ENCODE measurements at places on chromosomes 11 and 22.

DNA sequence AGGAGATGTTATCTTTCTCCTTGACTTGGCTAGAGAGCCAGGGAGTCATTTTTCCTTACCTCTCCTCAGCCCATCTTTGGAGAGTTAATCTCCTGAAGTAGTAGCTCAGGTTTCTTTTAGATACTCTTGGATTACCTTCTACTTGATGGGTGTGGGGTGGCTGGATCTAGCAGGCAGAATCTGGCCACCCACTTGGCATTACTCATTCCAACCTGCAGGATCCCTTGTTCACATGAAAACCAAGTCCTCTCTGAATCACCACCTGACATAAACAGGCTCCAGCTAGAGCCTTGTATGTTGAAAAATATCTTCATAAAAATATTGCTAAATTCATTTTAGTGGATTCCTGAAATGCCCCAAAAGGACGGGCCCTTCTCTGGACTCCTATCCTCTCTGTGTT lies 250.6 kb upstream of the PLET1 start:
- DNase-seq, result no peak

- peak; percentile 81 for DNase-seq
These were observed 63.9 kb upstream of the CSNK2A3 start for GRCh38 chr11:11416917-11417316.

DNA sequence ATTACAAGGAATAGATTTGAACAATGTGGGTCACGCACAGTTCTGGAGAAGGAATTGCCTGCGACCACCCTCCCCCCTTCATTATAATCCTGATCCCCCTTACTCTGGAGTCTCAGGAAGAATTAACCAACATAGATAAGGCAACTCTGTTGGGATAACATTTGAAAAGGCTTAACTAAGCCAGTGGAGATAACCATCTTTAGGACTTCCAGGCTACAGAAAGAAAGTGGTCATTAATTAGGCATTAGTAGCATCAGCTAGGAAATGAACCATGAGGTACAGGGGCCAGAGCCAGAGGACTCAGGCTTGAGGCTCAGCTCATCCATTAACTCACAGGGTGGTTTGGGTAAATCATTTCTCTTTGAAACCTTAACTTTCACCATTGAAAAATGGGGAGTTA lies 720.0 kb upstream of the API5 start:
- no peak for DNase-seq

DNA sequence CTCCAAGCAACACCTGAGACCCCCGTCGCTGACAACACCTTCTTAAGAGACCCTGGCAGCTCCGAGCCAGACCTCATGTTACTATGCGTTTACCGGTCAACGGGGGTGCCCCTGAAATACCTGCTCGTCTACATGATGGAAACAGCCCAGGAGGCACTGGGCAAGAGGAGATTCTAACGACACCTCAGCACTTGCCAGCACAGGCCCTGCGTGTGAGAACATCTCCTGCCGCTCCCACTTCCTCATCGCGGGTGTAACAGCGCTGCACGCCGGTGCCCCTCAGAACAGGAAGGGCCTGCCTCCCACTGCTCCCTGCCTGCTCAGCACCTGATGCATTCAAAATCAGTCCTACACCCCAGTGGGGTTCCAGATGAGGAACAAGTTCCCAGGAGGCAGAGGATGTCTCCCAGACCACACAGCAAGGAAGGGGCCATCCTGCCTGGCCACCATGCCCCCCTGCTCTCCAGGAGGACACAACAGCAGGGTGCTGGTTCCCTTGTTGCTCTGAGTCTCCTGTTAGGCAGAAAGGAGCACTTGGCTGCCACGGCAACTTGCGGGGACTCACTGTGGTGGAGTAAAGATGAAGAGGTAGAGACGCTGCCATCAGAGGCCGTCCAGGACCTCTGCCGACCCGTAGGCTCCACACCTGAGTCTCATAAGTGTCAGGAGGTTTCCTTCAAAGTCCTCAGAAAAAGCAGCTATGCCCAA lies 2.1 kb downstream of the TOLLIP start:
- DNase-seq, result peak; percentile 5

DNA sequence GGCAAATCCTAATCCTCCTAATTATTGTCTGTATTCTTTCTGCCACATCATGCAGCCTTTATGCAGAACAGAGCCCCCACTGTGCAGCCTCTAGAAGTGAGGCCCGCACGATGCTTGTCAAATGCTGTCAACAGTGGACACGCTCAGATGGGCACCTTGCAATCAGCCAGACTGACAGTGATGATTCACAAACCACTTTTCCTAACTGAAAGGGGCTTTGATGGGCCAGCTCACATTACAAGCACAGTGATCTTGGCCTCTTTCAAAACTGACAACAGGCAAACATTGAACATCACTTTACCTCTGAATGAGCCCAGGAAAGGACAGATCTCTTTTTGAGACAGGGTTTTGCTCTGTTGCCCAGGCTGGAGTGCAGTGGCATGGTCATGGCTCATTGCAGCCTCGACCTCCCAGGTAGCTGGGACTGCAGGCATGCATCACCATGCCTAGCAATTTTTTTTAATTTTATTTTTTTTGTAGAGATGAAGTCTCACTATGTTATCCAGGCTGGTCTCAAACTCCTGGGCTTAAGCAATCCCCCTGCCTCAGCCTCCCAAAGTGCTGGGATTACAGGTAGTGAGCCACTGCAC lies 18.0 kb upstream of the E2F8 start:
- no peak for DNase-seq
